ENCODE measurements at places on chromosomes 11 and 22. TPM values are rescaled to one million over a fixed set of nuclear protein-coding genes. Genes with fewer than 3 reads are reported as not detected.

Gene KRTAP5-8
- total RNA-seq = not detected

Gene TRIM51
- not detected for total RNA-seq

Gene SPTBN2
- total RNA-seq = 79.1 TPM

Gene SLC29A2
- 0.68 TPM for total RNA-seq

DNA sequence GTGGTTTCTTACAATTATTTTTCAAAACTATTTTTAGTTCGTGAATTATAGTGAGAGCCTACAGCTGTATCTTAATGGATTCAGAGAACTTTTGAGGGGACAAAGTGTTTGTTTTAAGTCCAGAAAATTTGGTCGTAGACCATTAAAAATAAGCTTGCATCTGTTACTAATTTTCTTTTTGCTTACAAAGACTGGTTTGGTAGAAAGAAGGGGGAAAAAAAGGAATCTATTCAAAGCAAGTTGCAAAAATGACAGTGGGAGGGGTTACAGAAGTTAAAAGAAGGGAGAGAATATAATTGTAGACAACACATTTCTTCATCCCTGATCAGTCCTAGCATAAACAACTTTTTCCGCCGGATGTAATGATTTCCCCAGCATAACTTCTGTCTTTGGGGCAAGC lies 72.1 kb downstream of the AMOTL1 start:
- no peak for DNase-seq

Gene P2RY2
- total RNA-seq = not detected

- no peak for DNase-seq
These were observed 20.8 kb downstream of the USP35 start for GRCh38 chr11:78209478-78209877.

- no peak for DNase-seq
These were observed 111.5 kb upstream of the CSNK2A3 start for GRCh38 chr11:11464555-11464954.

DNA sequence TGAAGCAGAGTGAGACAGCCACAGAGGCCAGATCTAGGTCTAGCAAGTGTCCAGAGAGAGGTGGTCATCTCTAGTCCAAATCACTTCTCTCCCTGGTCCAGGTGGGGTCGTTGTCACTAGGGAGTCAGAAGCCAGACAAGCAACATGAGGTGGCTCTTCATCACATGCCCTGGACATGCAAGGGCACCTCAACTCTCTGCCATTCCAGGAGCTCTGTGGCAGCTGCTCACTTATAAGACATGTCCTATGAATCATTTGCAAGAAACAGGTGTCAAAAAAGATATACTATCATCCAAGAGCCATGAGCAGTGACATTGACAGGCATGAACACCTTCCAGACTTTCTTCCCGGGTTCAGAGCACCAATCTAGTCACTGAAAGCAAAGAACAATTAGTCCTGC lies 130.8 kb downstream of the GALNT18 start:
- DNase-seq = no peak

GRCh38 chr22:39683639-39684038 lies 113.1 kb downstream of the CACNA1I start:
- DNase-seq = no peak

GRCh38 chr11:114447892-114448291 lies 8.6 kb downstream of the REXO2 start:
- DNase-seq = no peak

- DNase-seq = peak; percentile 51
These were observed 6.8 kb upstream of the OR10A2 start for GRCh38 chr11:6855971-6856541.

DNA sequence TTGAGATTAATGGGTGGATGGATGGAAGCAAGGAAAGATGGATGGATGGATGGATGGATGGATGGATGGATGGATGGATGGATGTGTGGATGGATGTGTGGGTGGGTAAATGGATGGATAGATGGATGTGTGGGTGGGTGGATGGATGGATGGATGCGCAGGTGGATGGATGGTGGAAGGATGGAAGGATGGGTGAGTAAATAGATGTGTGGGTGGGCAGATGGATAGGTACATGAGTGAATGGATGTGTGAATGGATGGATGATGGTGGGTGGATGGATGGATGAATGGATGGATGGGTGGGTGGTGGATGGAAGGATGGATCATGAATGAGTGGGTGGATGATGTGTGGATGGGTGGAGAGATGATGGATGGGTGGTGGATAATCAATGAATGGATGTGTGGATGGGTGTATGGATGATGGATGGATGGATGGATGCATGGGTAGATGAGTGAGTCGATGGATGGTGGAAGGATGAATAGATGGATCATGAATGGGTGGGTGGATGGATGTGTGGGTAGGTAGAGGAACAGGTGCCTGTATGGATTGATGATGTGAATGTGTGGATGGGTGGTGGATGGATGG lies 375.2 kb downstream of the BRD1 start:
- no peak for DNase-seq

DNA sequence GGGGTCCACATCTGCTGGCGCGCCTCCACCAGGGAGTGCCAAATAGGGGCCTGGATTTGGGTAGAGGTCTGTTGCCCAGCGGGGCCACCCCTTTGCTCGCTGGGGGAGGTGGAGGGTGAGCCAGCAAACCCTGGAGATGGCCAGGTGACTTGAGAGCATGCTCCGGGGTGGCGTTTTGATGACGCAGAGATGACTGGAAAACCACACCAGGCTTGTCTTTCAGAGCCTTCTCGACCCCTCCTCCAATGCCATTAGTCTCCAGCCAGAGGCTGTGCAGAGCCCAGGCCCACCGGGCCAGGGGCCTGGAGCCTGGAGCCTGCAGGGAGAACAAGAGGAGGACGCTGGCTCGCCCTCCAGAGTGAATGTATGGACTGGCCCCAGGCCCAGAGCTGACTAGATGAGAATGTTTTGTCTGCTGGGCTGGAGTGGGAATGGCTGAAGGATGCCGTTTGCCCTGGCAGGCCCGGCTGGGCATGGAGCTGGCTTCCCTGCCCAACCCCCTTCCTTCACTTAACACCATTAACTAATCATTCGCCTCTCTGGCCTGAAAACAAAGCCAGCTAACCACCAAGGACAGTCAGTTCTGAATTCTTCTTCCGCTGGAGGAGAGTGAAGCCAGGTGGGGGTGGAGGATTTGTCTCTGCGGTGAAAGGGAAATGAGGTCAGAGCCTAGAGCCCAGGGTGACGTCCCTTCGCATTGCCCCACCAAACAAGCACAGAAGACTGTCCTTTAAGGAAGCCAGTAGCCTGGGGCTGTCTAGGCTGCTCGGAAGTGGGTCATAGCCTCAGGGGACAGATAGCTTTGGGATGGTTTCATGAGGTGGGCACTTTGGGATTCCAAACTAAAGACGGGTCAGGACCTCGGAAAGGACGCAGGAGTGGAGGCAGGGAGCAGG lies 1.6 kb upstream of the MCAM start:
- peak; percentile 94 for DNase-seq

Gene CNTN5
- not detected for total RNA-seq

GRCh38 chr11:128026596-128026995 lies 560.8 kb downstream of the ETS1 start:
- DNase-seq = peak; percentile 95

- no peak for DNase-seq
These were observed 958.7 kb upstream of the FAT3 start for GRCh38 chr11:91265946-91266345.

Gene MAPK12
- total RNA-seq = 50.6 TPM

- DNase-seq = no peak
These were observed 15.3 kb downstream of the HSPA8 start for GRCh38 chr11:123046473-123047259.

Gene MDK
- 40.5 TPM for total RNA-seq

DNA sequence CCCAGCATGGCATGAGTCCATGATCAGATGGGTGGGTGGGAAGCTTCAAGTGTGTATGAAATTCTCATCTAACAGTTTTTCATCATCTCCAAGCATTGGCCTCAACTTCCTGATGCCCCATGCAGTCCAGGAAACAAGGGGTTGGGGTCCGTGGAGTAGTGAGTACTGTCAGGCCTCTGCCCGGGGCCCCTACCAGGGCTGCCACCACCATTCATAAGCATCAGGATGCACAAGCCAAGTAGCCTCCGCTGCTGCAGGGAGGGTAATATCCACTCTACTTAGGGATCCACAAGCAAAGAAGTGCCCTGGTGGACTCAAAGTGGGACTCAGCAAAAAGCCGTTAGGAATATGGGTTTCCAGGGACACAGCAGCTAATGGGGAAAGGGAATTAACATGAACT lies 49.3 kb downstream of the KCNC1 start:
- DNase-seq = no peak

GRCh38 chr22:41998361-41999261 lies at the start of gene WBP2NL:
Gene WBP2NL (plus strand): TSS chr22:41998788. CDS start chr22:41998819, 31 bp downstream.
- DNase-seq = peak; percentile 69

DNA sequence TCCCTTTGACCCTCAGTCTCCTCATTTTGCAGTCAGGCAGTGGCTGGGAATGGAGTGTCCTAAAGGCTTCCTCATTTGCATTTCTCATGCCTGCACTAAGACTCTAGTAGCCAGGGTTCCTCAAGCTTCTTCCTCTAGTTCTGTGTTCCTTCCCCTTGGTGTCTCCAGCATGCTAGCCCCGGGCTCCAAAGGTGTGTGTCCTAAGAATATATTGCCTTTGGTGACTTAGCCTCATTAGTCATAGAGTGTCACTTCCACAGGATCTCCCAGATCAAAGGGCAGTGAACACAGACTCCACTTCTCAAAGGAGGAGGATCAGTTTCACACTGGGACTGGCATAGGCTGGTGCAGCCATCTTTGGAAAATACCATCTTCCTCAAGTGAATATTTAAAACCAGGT lies 21.4 kb upstream of the ACER3 start:
- peak; percentile 44 for DNase-seq

DNA sequence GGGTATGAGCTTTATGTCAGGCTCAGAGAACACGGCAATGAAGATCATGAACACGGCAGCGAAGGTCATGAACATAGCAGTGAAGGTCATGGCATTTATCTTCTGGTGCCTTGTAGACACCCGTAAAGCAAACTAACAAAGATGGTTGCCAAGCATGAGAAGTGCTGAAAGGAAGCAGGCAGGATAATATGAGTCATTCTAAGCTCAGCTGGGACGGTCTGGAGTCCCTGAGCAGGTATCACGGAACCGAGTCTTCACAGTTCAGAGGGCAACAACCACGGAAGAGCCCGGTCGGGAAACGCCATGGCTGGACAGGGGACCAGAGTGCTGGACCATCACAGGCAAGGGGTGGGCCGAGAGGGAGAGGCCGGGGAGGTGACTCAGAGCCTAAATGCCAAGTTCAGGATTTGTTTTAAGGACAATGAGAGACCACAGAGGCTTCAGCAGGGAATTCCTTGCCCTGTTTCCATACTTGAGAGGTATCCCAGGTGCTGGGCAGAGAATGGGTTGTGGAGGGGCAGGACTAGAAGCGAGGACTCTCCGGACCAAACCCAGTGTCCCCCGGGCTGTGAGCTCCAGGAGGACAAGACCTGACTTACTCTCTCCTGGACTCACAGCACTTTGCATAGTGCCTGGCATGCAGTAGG lies 13.1 kb upstream of the MS4A10 start:
- DNase-seq = peak; percentile 24

Gene UPK3A
- total RNA-seq = not detected

- DNase-seq = no peak
These were observed 38.5 kb downstream of the TIMP3 start for GRCh38 chr22:32839831-32840584.

Gene SEPTIN3
- not detected for total RNA-seq

DNA sequence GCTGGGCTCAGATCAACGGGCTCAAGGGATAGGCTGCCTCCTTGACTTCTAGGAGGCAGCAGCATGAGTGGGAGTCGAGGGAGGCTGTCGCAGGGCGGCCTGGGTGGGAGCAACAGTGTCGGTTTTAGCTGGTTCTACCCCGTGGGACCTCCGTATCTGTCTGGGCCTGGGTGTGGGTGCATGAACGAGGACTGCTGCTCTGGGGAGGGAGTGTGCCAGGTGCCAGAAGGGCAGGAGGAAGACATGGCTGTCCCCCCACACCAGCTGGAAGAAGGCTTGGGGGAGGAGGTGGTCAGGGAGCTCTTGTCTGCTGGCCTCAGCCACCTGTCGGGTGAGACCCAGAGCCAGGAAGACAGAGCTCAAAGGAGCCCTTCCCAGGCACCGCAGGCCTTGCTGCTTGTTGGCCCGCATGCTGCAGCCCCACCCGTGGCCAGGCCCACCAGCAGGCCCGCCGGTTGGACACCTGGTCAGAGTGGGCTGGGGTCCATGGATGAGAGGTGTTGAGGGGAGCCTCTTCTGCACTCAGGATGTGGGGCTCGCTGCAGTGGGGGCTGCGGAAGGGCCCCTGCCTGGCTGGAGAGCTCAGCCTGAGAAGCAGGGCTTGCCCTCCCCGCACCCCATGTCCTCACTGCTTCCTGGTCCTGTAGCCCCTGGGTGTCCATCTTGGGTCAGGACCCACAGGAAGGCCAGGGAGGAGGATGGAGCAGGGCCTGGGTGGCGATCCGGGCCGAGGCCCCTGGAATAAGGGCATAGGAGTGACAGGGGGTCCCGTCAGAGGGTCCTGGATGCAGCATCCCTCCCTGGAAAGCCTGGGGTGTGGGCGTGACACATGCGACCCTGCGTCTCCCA lies 3.4 kb downstream of the CEND1 start:
- no peak for DNase-seq

DNA sequence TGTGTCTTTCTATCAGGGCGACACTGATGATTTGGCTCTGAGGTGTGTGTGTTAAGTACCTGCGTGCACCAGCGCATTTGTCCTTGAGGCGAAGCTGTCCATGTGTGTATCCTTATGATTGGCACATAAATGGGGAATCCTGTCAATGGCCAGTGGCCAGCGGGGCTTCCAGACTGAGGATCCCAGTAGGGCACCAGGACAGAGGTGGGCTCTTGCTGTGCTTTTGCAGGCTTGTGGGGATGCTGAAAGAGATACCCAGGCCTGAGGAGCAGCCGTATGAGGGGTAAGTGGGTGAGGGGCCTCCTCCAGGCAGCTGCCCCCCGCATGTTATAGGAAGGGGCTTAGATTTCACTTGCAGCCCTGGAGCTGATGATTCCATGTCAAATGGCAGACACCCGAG lies 156.8 kb downstream of the ST3GAL4 start:
- DNase-seq = no peak

DNA sequence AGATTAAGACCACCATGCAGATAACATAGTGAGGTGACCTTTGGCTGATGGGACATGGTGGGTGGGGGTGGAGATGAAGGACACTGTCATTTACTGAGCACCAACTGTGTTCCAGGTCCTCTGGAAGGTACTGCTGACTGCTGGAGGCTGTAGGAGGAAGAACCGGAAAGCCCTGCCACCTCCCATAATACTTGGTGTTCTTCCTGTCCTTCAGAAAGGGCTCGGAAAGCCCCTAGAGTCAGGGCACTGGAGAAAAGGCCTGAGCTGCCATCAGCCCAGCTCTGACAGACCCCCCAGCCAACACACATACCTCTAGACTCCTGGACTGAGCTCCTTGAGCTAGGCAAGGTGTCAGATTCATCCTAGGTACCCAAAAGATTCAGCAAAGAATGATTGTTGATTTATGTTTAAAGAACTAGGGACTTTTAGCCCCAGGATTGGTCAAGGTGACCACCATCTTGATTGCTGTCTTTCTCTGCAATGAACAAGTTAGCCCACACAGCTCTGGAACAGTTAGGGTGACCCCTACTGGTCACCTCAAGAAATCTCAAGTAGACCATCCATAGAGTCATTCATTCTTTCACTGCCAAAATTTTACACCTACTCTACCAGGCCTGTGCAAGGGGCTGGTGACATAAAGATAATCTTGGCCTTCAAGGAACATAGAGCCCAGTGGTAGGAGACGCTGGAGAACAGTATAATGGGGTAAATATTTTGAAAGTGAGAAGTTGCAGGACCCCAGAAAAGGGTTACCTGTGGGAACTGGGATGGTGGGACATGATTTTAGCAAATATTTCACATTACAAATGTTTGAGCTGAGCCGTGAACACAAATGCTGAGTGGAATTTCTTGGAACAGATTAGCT lies 39.4 kb downstream of the IRAG1 start:
- peak; percentile 41 for DNase-seq

GRCh38 chr22:47207846-47208554 lies 445.6 kb downstream of the TBC1D22A start:
- DNase-seq = no peak

GRCh38 chr22:39241794-39242594 lies 2.8 kb downstream of the PDGFB start:
- no peak for DNase-seq

Measured in HT1080 (cell line).